ENCODE measurements at places on chromosomes 7 and 10. TPM values are rescaled to one million over a fixed set of nuclear protein-coding genes. Genes with fewer than 3 reads are reported as not detected.
A peak's percentile ranks its signal among the peaks of the same experiment; 100 is the strongest.

GRCh38 chr10:28879875-28880682 is 202.8 kb downstream of the BAMBI start:
- DNase-seq: no peak

DNA sequence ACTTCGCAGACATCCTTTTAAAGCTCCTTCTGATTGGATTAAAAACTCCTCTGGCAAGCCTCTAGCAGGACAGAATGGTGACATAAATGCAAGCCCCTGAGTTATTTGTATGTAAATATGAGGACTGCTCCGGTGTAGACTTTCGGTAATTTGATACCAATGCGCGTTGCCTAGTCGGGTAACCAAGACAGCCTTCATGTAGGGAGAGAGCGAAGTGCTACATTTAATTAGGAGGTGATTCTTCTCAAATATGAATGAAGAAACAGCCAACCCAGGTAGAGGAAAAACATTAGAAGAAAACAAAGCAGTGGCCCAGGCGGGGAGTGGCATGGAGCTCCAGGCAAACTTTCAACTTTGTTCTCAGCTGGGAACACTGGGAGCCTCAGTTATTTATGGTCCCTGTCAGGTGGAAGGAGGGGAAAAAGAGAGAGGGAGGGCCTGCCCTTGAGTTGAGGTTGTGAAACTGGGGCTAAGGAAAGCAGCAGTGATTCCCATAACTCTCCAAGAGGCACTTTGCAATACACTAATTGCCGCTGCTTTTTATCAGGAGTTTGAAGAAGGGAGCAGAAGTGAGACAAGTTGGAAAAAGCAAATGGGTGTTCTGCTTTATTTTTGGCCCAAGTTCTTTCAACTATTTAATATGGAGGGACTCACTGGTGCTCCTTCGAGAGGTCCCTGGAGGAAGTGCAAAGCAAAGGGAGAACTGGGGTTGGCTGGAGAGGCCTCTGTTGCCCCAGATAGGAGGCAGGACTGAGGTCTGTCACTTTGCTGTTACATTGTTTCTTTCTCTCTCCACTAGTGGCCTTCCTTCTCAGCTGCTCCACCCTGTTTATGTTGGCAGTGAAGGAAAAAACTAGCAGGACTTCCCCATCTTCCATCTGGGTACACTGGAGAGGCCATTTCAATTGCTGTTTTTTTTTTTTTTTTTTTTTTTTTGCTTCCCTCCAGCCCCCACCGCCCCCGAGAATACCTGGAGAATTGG is 234.6 kb upstream of the CCDC6 start:
- no peak for DNase-seq

- no peak for DNase-seq
Measured at GRCh38 chr10:97943294-97943693, 87.1 kb downstream of the CRTAC1 start.

GRCh38 chr7:140263277-140263676 is 86.5 kb upstream of the KDM7A start:
- DNase-seq: no peak

DNA sequence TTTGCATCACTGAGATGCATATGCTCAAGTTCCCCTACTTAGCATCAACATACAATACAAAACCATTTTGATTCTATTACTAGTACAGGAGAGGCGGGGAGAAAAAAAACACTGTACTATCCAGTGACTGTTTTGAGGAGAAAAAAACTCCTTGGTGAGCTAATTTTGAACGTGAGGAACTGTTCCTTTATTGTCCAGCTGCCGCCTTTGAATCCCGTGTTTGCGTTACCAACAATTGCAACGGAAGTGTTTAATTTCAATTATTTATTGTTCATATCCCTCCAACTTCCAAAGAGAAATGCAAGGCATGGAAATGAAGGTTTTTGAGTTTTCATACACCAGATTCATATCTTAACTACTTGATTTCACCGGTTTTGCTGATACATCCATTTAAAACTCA is 66.4 kb upstream of the ARHGAP21 start:
- no peak for DNase-seq

- no peak for DNase-seq
Measured at GRCh38 chr10:62978482-62978881, 154.6 kb upstream of the NRBF2 start.

GRCh38 chr10:31011017-31011664 is 20.5 kb downstream of the ZNF438 start:
- DNase-seq: no peak

- DNase-seq: no peak
Measured at GRCh38 chr7:128174386-128174785, 66.7 kb upstream of the LEP start.

GRCh38 chr10:46299286-46299535 is 12.4 kb downstream of the ANTXRL start:
- DNase-seq: no peak

DNA sequence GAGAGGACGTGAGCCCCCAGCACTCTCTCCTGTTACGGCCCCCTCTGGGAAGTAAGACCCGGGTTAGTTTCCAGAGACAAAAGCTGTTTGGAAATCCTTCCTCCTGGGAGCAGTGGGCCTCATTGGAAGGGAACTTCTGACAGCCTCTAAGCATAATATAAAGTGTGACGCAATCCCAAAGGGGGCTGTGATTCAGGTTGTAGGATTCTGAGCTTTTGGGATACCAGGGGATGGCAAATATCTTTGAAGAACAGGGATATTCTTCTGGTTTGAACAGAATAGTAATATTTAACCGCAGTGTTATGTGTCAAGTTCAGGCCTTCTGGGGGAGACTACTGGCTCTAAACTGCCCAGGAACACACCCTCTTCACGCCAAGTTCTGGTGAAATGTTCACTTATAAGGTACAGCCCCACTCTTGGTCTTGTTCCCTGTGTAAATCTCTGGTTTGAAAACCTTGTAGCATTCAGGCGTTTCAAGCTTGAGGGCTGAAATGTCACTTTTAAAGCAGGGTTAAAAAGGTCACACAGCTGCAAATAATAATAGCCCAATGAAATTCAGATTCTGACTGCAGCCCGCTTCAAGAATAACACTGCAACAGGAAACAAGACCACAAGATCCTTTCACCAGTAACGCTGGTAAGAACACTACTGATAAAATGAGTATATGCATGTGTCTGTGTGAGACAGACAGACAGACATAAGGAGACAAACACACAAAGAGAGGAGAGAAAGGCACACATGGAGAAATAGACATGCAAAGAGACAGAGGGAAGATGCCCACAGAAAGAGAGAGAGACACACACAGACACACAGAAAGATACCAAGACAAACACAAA is 69.0 kb downstream of the CREB5 start:
- no peak for DNase-seq

DNA sequence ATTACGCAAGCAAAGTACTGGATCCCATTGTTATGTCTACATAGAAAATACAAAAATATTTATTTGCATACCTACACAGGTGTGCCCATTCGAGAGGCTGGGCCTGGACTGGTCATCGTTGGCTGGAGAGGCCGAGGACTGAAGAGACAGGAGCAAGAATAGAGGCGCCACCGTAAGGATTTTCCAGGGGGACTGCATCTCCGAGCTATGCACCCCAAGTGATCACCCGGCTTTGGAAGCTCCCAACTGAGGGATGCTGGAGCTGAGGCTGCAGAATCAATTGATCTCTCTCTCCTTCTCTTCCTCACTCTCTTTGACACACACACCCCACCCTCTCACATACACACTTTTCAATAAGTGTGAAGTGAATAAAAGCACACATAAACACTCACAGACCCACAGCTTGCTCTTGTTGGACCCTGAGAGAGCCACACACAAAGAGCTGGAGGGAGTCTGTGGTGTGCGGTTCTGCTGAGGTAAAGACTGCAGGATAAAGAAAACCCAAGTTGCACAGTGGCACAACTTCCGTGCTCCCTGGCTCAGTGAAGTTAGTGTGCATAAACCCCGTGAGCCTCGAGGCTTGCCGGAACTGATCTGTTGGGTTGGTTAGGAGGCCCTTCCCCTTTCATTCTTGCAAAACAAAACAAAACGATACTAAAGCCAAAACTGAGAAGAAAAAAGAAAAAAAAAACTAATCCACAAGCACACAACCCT is at the start of gene AOAH:
Gene AOAH, minus strand, starts transcription at position 544 of the 714 bp plus-strand sequence. Its CDS starts 346 bp downstream, at position 198.
- no peak for DNase-seq

- DNase-seq: no peak
Measured at GRCh38 chr7:12943781-12944180, 256.3 kb downstream of the ARL4A start.

DNA sequence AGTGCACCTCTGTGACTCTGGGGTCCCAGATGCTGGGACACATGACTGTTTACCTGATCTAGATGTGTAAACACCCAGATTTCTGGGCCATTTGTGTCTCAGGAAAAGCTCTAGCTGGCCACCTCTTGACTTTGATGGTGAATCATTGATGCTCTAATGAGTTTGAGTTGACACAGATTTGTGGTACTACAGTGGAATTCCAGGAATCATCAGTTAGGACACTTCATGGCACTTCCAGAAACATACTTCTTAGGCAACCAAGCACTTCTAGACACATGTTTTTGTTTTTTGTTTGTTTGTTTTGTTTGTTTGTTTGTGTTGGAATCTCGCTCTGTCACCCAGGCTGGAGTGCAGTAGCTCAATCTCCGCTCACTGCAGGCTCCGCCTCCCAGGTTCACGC is 302.2 kb upstream of the ZMIZ1 start:
- DNase-seq: no peak

DNA sequence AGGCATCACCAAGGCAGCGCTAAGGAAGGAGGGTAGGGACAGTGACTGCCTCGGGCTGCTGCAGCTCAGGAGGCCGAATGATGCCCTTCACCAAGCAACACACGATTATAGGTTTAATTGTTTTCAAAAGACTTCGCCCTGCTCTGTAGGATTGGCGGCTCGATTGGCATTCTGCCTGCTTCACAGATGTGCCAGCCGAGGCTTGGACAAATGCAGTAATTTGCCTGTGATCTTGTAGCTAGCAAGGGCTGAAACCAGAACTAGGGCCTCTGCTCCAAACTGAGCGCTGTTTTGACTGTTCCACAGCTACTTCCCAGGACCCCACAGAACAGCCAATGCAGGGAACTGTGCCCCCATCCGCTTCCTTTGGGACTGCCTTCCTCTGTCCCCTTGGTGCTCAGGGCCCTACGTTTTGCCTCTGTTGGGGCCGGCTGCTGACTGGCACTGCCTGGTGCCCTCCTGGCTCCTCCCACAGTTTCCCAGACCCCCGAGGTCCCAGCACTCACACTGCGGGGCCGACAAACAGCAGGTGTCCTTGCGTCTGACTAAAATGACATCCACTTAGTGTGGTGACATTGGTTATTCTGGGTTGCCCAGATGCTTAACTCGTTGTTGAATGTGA is 62.6 kb upstream of the EN2 start:
- DNase-seq: no peak

DNA sequence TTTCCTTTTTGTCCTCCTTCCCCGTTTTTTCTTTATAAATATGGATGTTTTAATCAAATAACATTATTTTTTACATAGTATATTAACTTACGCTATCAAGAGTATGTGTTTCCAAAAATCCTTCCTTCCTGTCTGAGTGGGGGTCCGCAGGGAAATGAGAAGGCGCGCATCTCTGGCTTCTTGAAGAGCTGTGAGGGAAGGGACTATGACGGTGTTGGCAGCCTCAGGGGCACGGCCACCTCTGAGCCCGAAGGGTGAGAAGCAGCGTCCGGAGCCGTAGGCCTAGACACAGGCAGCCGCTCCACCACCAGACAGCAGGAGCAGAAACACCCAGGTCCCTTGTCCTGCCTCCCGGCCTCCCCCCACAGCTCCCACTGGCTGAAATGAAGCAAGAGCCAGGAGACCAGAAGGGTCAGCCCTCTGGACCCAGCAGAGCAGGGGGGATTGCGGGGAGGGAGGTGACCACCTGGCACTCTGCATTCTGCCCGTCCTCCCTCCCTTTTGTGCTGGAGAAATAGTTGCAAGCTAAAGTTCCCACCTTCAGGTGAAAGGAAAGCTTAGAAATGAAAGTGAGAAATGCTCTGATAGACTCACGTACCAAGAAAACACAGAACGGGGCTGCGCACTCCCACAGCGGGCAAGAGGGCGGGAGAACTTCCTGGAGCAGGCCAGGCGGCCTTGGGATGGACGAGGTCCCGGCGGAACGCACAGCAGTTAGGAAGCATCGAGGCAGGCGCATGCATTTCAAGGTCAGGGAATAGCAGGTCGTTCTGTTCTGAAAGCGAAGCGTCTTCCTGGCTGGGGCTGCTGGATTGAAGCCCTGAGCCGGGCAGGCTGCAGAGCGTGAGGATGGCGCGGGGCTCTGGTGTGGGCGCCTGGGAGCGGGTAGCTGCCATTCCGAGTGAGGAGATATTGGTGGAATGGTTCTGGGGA is 105.5 kb downstream of the GALNT11 start:
- no peak for DNase-seq

GRCh38 chr7:74266191-74266963 is 12.2 kb upstream of the RFC2 start:
- no peak for DNase-seq

GRCh38 chr10:127854769-127855590 is 37.8 kb downstream of the CLRN3 start:
- no peak for DNase-seq

DNA sequence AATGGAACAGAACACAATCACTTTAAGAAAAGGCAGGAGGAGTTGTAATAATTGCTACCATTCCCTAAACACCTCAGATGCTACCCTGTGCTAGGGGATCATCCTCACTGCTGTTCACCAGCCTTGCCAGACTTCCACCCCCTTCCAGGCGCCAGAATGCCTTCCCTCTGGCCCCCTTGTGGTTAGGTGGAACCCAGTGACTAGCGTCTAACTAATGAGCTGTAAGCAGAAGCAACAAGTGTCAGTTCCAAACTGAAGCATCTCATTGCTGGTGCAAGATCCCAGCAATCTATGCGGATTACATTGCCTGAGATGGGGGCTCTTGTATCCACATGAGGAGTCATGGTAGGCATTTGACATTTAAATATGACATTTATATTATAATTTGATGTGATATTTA is 86.6 kb downstream of the FRMD4A start:
- DNase-seq: no peak

- DNase-seq: no peak
Measured at GRCh38 chr10:36423821-36424248, 701.6 kb upstream of the ANKRD30A start.

DNA sequence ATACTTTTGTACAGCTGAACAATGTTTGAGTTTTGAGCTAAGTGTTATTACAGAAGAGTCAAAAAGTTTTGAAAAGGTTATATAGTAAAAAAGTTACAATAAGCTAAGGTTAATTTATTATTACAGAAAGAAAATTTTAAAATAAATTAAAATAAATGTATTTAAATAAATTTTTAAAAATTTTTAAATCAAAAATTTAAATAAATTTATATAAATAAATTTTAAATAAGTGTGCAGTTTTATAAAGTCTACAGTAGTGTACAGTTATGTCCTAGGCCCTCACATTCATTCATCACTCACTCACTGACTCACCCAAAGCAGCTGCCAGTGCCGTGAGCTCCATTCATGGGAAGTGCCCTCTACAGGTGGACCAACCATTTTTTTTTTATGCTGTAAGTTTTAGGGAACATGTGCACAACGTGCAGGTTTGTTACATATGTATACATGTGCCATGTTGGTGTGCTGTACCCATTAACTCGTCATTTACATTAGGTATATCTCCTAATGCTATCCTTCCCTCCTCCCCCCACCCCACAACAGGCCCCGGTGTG is 462.9 kb upstream of the ZMIZ1 start:
- DNase-seq: peak; percentile 67

GRCh38 chr7:111346219-111346618 is 216.1 kb downstream of the IMMP2L start:
- no peak for DNase-seq

BMS1 gene
- polyA plus RNA-seq: 23.5 TPM

IRF5 gene
- polyA plus RNA-seq: 8.7 TPM

DGKB gene
- polyA plus RNA-seq: not detected

RSU1 gene
- polyA plus RNA-seq: 110 TPM

SPDYE5 gene
- polyA plus RNA-seq: not detected

TMEM168 gene
- polyA plus RNA-seq: 11.4 TPM

ZNF783 gene
- 6.6 TPM for polyA plus RNA-seq

MYH16 gene
- 0.32 TPM for polyA plus RNA-seq
